ENCODE measurements at places on chromosomes 3 and 15.

- DNase-seq = no peak
Measured at GRCh38 chr3:43907508-43907858, 216.7 kb downstream of the ABHD5 start.

DNA sequence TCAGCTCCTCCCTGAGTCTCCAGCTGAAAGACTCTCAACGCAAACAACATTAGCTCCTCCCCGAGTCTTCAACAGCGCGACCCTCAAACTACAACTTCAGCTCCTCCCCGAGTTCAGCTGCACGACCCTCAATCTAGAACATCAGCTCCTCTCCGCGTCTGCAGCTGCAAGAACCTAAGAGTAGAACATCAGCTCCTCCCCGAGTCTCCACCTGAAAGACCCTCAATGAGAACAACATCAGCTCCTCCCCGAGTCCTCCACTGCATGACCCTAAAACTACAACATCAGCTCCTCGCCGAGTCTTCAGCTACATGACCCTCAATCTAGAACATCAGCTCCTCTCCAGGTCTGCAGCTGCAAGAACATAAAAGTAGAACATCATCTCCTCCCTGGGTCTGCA lies 78.3 kb downstream of the TFRC start:
- no peak for DNase-seq

DNA sequence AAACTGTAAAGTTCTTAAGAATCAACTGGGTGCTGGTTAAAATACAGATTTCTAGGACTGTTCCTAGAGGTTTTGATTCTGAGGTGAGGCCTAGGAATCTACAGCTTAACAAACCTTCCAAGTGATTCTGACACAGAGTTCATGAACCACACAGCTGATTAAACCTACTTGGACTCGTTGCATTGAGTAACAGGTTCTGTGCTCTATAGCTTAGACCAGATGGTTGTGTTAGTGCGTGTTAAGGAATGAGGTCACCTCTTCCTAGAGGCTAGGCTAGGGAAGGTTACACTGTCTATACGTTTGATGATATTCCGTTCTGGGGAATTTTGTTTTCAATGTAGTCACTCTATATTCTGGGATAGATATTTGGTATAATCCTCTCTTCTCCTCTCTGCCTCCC lies 21.9 kb downstream of the EID1 start:
- no peak for DNase-seq

DNA sequence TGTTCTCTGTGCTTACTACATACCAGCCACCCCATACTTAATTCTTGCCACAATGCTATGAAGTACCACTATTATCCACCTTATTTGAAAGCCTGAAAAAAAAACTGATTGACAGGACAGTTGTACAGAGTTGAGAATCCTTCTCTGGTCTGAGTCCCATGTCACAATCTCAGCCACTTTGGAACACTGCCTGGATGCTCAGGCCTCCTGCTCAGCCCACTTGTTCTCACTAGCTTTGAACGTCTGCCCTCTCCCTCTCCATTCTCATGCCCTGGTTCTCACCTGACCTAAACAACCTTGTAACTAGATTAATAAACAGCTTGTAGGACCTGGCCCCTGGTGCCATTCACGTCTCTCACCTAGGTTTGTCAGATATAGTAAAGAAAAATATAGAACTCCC lies 53.9 kb downstream of the TRIM69 start:
- DNase-seq = no peak

GRCh38 chr15:62118520-62119226 lies 46.4 kb downstream of the C2CD4B start:
- no peak for DNase-seq

DNA sequence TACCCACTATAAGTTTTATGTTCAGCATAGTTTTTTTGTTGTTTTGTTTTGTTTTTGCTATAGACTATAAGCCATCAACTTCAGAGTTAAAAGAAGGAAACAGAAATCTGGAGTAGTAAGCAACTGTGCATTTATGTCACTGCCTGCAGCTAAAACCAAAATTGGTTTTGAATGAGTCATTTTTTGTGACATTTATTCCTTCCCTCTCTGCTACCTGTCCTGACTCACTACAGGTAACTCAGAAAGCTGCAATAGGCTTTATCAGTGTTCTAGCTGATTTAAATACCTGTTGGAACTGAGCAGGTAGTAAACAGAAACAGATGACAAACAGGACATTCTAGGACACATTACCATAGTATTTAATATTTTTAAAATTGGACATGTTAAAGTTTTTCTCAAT lies 393.3 kb upstream of the WNT5A start:
- no peak for DNase-seq

GRCh38 chr3:112042842-112043280 lies 8.3 kb downstream of the TMPRSS7 start:
- peak; percentile 53 for DNase-seq

DNA sequence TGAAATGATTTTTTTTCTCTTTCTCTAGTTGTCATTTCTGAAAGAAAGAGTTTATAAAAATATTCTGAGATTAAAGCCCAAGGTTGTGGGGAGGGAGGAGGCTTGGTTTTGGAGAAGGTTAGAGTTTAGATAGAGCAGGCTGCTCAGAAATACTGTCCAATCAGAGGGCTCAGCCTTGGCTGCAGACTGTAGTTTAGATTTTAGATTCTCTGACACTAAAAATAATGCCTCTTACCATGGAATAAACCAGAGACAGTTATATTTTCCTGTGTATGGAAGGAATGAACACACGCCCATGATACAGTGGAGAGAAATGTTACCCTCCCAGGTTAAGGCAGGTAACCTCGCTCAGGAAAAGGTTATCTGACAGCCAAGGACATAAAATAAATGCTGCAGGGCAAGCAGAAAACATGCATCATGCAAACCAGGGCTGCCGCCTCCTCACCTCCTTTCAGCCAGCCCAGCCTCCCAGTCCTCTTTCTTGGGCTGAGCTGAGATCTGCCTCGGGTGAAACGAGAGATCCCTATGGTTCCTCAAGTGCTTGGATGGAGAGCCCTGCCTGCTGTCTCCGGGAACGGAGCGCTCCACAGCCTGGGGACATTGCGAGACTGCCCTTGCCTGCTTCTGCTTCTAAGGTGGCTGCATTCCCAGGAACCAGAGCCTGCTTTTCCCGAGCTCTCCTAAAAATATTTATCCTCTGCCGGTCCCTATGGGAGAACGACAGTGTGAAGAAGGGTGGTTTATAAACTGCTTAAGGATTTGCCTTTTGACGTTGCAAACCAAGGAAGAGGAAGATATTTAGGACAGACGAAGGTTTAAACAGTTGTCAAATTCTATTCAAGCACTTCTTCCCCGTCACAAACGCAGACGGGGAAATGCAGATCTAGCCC lies 848 bp downstream of the NCEH1 start:
- DNase-seq = peak; percentile 27

DNA sequence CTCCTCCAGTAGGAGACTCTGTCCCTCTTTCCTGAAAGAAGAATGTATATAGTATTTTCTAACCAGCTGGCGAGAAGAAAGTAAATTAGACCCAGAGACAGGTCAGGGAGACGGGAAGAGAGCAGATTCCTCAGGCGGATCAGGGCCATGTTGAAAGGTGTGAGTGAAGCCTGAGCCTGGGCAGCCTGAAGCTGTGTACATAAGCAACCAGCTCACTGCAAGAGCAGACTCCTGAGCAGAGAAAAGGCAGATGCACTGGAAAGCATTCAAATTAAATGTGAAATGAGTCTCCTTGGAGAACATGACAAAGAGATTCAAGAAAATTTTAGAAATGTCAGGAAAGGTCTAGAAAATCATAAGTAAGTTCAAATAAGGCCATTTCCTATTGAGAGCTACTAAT lies 165.8 kb downstream of the GOLIM4 start:
- no peak for DNase-seq

Data from NCI-H187 (cell line).